ENCODE measurements at places on chromosomes 1 and 21.

GRCh38 chr1:91883470-91883869 lies 2.5 kb downstream of the TGFBR3 start:
- DNase-seq = no peak

GRCh38 chr1:12778907-12779306 lies 5.4 kb downstream of the PRAMEF12 start:
- DNase-seq = no peak

- DNase-seq = no peak
Observed at GRCh38 chr21:34298534-34299167, 65.2 kb upstream of the KCNE2 start.

DNA sequence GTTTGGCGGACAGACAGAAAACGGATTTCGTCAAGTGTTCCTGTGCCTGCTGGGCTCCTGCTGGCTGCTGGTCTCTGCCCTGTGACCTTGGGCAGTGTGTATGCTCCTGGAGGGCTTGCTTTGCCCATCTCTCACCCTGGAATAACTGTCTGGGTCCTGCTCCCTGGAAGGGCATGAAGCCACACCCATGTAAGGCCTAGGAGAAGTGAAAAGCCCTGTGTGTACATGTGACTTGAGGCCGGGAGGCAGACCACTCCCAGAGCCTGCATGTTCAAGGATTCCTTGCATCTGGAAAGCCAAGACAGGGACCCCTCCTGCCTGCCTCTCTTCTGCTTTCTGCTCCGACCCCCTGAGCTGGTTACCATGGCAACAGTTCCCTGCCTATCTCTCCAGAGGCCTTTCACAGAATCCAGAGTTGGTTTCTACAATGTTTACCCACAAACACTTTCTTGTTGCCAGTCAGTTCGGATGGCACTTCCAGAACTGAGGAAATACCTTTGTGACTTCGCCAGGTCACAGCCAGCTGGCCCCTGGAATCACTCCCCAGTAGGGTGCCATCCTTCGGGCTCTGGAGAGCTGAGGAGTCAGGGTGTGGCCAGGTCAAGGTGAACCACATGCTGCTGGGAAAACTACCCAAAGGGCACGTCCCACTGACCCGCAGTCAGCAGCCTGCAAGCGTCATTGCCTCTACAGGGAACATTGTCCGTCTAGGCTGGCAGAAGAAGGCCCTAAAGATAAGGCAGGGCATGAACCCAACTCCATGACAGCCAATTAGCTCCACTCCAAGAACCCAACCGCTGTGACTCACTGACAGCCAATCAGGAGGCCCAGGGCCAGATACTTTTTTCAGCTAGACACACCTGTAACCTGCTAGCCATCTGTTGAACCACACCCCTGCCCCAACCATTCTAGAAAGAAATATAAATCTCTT lies 14.7 kb upstream of the GPR37L1 start:
- DNase-seq = no peak

DNA sequence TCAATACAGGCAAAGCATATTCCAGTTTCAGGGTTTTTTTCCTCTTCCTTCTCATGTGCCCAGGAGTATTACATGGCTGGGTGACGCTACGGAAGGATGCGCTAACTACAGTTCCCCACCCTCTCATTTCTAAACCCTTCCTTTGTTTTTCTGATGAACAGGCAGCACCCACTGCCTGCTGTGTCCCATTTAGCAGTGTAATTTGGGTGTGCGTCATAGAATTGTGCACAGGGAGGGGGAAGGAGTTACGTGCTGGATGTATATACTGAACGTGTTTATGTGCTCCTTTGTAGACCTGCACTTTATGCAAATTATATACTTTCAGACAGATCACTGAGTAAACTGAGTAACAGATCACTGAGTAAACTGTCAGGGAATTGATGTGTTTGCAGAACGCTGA lies 44.5 kb downstream of the ELAPOR1 start:
- no peak for DNase-seq

GRCh38 chr1:241250465-241250864 lies 106.5 kb downstream of the RGS7 start:
- DNase-seq = no peak

Measured in stimulated activated CD4-positive, alpha-beta T cell treated with anti-CD3 and anti-CD28 coated beads, Interleukin-2, amount 100 ng/mL, for 4 hours (primary cell).